ENCODE measurements at places on chromosomes 2 and 18. TPM values are rescaled to one million over a fixed set of nuclear protein-coding genes. Genes with fewer than 3 reads are reported as not detected.

DNA sequence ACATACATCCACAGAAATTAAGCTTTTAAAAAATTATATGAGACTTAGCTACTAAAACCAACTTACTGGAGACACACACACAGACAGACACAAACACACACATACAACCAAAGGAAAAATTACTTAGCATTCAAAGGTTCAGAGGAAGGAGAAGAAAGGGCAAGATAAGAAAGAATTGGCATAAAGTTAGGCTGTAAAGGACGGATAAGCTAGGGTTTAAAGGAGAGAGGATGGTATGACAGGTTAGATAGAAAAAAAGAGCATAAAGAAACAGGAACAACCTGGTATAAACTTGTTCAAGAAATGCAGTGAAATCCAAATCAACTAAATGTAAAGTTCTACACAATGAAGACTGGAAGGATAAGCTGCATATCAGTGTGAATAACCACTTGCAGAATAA lies 73.4 kb downstream of the SLC66A3 start:
- 0 out of 2 replicates have a peak, but pooled peaks cover 5% of the 10 kb centered on the region for H3K36me3 ChIP-seq
- DNase-seq: no peak
- H3K4me1 ChIP-seq: no peaks in the 10 kb centered on the region
- no peak overlapping the region for H3K4me3 ChIP-seq

The DOK6 gene
- total RNA-seq: not detected

The RAMP1 gene
- total RNA-seq: 0.69 TPM

DNA sequence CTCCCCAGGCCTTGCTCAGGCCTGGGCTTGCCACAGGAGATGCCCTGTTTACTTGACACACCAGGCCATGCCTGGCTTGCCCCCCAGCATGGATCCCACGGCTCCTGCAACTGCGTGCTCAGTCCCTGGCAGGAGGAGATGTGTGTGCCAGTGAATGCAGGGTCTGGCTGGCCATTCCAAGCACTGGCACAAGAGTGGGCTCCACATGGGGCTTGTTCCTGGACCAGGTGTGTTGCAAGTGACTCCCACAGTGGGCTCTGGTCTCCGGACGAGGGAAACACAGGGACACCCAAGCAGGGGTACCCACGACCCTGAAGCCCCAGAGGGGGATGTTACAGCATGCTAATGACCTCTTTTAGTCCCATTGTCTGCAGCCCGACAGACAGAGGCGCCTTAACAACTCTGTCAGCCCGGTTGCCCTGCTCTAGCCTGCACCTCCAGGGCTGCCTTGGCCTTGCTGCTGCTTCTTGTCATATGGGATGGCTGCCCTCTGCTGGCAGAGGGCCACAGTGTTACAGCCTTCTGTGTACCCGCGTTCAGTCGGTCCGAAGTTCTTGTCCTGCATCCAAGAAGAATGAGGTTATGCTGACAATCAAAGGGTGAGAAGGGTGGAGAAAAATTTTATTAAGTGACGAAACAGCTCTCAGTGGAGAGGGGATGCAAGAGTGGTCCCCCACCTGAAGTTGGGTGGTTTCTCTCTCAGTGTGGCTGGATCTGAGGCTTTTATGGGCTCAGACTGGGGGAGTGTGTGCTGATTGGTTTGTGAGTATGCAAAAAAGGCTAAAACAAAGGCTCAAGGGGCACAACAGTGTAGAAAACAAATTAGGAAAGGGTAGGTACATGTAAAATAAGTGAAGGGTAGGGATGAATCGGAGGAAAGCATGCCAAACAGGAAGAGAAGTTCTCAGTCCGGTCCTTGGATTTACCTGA lies 180.4 kb downstream of the MBD5 start:
- peaks cover under 1% of the 10 kb centered on the region for H3K27me3 ChIP-seq
- no peaks in the 10 kb centered on the region for H3K4me1 ChIP-seq
- no peak overlapping the region for H3K27ac ChIP-seq
- no peaks in the 10 kb centered on the region for H3K36me3 ChIP-seq

- H3K36me3 ChIP-seq: peaks cover 74% of the 10 kb centered on the region
- DNase-seq: no peak
- no peak overlapping the region for H3K4me3 ChIP-seq
- peaks cover 14% of the 10 kb centered on the region for H3K27me3 ChIP-seq
Observed at GRCh38 chr18:48819781-48820482, 130.8 kb downstream of the SMAD7 start.

GRCh38 chr2:171551836-171552235 lies 29.6 kb downstream of the CYBRD1 start:
- peaks cover 45% of the 10 kb centered on the region for H3K4me1 ChIP-seq
- H3K27ac ChIP-seq: no peak overlapping the region
- H3K27me3 ChIP-seq: no peaks in the 10 kb centered on the region
- peaks cover 25% of the 10 kb centered on the region for H3K36me3 ChIP-seq

GRCh38 chr2:184728411-184728810 lies 130.1 kb downstream of the ZNF804A start:
- H3K4me1 ChIP-seq: no peaks in the 10 kb centered on the region
- no peak for DNase-seq
- no peaks in the 10 kb centered on the region for H3K27me3 ChIP-seq
- H3K36me3 ChIP-seq: no peaks in the 10 kb centered on the region
- H3K4me3 ChIP-seq: no peak overlapping the region
- H3K27ac ChIP-seq: no peak overlapping the region

- H3K27me3 ChIP-seq: no peaks in the 10 kb centered on the region
- H3K36me3 ChIP-seq: 0 out of 2 replicates have a peak, but pooled peaks cover 6% of the 10 kb centered on the region
Observed at GRCh38 chr18:5197032-5197434, at the start of gene AKAIN1. Gene AKAIN1 (minus strand): TSS chr18:5197257. CDS start chr18:5197053, 204 bp downstream.

GRCh38 chr2:226956659-226957058 lies 120.8 kb downstream of the RHBDD1 start:
- H3K4me3 ChIP-seq: no peak overlapping the region
- no peak overlapping the region for H3K27ac ChIP-seq
- peaks cover 2% of the 10 kb centered on the region for H3K27me3 ChIP-seq
- peaks cover 28% of the 10 kb centered on the region for H3K36me3 ChIP-seq
- H3K4me1 ChIP-seq: peaks cover 8% of the 10 kb centered on the region

The FHOD3 gene
- 31.5 TPM for total RNA-seq

The LBX2 gene
- total RNA-seq: 0.60 TPM

DNA sequence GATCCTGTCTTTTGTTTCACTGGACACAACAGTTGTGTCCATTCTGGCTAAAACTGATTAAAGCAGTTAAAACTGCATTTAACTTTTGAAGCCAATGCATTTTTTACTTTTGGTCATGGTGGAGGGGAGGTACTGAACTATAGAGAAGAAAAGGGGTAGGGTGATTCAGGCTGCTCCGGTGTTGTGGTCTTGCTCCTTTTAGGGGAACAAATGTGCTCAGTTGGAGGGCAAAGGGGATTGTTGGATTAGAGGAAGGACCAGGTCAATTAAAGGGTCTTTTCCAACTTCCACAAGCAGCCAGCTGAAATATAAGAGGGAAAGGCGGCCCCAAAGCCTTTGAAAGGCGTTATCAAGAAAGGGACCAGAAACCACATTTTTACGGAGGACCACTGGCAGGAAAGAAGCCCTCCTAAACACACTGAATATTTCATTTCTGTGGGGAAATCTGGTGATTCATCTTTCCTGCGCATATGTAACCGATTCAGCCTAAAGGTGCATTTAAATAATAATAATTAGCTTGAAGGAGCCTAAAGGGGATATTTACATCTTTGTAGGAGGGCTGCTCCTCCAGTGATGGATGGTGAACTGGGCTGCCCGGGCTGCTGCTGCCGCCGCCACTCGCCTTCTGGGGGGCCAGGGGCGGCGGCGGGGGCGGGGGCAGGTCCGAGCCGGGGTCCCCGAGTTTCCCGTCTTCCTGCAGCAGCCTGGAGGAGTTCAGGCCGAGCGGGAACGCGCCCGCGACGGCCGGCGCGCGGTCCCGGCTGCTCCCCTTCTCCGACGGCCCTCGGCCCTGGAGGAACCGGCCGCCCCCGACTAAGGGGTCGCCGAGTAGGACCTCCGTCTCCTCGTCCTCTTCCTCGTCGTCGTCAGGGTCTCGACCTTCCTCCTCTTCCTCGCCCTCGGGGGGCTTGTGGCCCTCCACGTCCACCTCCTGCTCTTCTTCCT lies 5.2 kb downstream of the SKOR2 start:
- no peak overlapping the region for H3K4me3 ChIP-seq
- no peak for DNase-seq
- no peaks in the 10 kb centered on the region for H3K4me1 ChIP-seq
- H3K36me3 ChIP-seq: peaks cover 5% of the 10 kb centered on the region
- no peak overlapping the region for H3K27ac ChIP-seq
- peaks cover 25% of the 10 kb centered on the region for H3K27me3 ChIP-seq

DNA sequence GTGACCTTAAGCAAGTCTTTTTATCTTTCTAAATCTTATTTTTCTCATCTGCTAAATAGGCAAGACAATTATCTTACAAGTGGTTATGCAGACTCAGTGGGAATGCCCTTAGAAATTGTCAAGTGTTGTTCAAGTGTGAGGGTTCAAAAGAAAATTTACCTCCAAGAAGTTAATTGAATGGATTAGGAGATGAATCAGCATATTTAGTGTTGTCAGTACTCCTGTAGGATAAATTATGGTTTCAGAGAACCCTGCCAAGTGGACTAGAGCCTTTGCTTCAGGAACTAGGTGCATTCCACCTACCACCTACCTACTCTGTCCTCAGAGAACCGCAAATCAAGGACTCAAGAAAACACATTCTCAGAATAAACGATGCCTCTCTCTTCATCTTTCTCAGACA lies 69.8 kb upstream of the KCTD1 start:
- H3K36me3 ChIP-seq: no peaks in the 10 kb centered on the region
- peaks cover 24% of the 10 kb centered on the region for H3K4me1 ChIP-seq
- no peak for DNase-seq

The B4GALT6 gene
- total RNA-seq: not detected

- H3K27me3 ChIP-seq: peaks cover 18% of the 10 kb centered on the region
- no peak overlapping the region for H3K27ac ChIP-seq
- no peak for DNase-seq
- peaks cover 15% of the 10 kb centered on the region for H3K4me1 ChIP-seq
- no peaks in the 10 kb centered on the region for H3K36me3 ChIP-seq
Observed at GRCh38 chr18:10403708-10404107, 50.7 kb upstream of the APCDD1 start.

DNA sequence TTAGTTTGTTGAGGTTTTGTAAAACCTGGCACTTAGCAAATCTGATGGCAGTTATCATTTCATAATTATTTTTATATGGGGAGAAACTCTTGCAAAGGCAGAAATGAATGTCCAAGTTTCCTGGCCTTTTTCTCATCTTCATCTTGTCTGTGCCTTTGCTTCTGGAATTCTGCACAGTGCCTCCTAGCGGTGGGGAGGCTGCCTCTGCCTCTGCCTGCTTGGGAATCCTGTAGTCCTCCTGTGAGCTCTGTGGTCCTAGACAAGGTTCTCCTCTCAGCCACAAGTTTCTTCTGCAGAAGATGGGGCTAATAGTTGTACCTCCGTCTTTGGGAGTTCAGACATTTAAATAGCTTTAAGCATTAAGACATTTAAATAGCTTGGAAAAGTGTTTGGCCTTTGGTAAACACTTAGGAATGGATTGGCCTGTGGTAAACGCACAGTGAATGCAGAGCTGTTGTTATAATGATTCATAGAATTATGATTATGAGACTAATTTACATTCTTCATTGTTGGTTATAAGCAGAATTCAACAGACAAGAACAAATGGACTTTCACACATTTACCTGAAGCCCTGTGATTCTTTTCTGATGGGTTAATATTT lies 101.2 kb downstream of the ZNF236 start:
- no peaks in the 10 kb centered on the region for H3K27me3 ChIP-seq
- H3K4me1 ChIP-seq: no peaks in the 10 kb centered on the region
- H3K36me3 ChIP-seq: peaks cover 32% of the 10 kb centered on the region
- no peak for DNase-seq
- H3K4me3 ChIP-seq: no peak overlapping the region

- no peak overlapping the region for H3K27ac ChIP-seq
- H3K27me3 ChIP-seq: no peaks in the 10 kb centered on the region
- no peak for DNase-seq
- H3K36me3 ChIP-seq: no peaks in the 10 kb centered on the region
- H3K4me3 ChIP-seq: no peak overlapping the region
Observed at GRCh38 chr18:51727780-51728179, 530.3 kb upstream of the MEX3C start.

- no peaks in the 10 kb centered on the region for H3K27me3 ChIP-seq
- no peak for DNase-seq
- no peak overlapping the region for H3K4me3 ChIP-seq
Observed at GRCh38 chr18:70072678-70073077, 125.0 kb upstream of the CD226 start.

The TNS1 gene
- total RNA-seq: 113 TPM

The CFAP65 gene
- total RNA-seq: not detected

DNA sequence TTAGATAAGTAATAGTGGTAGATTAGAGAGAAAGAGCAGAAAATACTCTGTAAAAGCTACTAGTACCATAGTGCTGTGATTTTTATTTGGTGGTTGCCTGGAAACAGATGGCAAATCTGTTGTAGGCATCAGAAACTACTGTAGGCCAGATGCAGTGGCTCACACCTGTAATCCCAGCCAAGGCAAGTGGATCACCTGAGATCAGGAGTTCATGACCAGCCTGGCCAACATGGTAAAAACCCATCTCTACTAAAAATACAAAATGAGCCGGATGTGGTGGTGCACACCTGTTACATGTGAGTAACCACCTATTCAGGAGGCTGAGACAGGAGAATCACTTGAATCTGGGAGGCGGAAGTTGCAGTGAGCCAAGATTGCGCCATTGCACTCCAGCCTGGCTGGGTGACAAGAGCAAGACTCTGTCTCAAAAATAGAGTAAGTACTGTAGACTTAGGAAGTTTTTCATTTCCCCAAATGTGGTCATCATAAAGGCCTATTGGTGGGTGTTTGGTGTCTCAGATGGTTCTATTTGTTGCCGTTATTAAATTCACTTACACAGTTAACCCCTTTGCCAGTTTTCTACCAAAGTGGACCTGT lies 79.6 kb downstream of the SPTBN1 start:
- peaks cover 34% of the 10 kb centered on the region for H3K4me1 ChIP-seq
- no peak overlapping the region for H3K4me3 ChIP-seq
- H3K27ac ChIP-seq: no peak overlapping the region
- 0 out of 2 replicates have a peak, but pooled peaks cover 2% of the 10 kb centered on the region for H3K27me3 ChIP-seq
- peaks cover 19% of the 10 kb centered on the region for H3K36me3 ChIP-seq

- H3K27me3 ChIP-seq: no peaks in the 10 kb centered on the region
- no peak overlapping the region for H3K4me3 ChIP-seq
- no peaks in the 10 kb centered on the region for H3K36me3 ChIP-seq
- no peak for DNase-seq
- H3K27ac ChIP-seq: no peak overlapping the region
Observed at GRCh38 chr2:9974343-9974742, 22.9 kb downstream of the GRHL1 start.

GRCh38 chr2:108858894-108859293 lies 72.3 kb downstream of the CCDC138 start:
- peaks cover 11% of the 10 kb centered on the region for H3K4me1 ChIP-seq
- DNase-seq: peak; percentile 32
- H3K4me3 ChIP-seq: no peak overlapping the region
- no peak overlapping the region for H3K27ac ChIP-seq
- H3K36me3 ChIP-seq: peaks cover 10% of the 10 kb centered on the region

- H3K4me3 ChIP-seq: peak overlapping the region; percentile 100
- peak overlapping the region; percentile 100 for H3K27ac ChIP-seq
- H3K4me1 ChIP-seq: peaks cover 23% of the 10 kb centered on the region
- peaks cover 3% of the 10 kb centered on the region for H3K27me3 ChIP-seq
- H3K36me3 ChIP-seq: peaks cover 15% of the 10 kb centered on the region
- no peak for DNase-seq
Observed at GRCh38 chr2:206086716-206087350, 859 bp upstream of the INO80D start.

The IL18RAP gene
- total RNA-seq: not detected

Measured in HFFc6 (cell line).